ENCODE measurements at places on chromosomes 5 and 9.
A peak's percentile ranks its signal among the peaks of the same experiment; 100 is the strongest.

DNA sequence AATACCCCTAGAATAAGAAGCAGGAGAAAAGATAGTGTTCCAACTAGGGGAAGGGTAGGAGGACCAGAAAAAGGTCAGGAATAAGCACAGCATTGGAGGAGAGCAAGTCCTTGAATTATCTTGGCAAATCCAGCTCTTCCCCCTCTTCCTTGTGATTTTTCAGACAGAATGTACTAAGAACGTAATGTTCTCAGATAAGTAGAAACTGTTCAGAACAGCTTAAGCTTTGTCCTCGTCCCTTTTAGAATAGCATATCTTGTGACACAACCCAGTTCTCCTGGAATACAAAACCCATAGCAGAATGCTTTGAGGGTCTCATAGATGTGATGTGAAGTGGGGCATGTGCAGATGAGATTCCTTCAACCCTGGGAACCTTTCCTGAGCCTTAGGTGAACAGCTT lies 97.4 kb downstream of the EMB start:
- DNase-seq: no peak

- DNase-seq: peak; percentile 62
Measured at GRCh38 chr5:16673241-16674201, 56.7 kb upstream of the RETREG1 start.

DNA sequence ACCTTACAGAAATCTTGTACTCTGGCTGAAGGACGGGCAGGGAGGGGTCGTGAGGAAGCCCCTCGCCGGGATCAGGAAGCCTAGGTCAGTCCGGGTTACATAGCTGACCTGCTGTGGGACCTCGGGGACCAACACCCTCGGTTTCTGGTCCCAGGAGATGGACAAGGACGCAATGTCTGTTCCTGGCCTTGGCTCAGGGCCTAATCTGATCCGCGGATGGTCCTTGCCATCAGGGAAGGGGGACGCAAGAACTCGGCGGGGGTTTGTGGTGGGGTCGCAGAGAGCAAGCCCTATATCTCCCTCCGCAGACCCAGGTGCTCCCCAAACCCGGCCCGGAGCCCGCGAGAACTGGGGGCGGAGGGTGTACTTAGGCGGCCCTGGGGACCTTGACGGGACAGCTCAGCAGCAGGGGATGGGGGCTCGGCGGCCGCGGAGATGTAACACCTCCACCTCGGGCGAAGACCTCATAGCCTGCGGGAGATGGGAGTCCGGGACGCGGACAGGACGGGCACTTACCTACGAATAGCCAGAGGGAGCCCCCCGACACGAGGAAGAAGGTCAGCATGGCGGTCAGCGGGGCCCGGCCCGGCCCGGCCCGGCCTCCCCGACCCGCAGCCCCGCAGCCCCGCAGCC lies 353 bp downstream of the ACSL6 start:
- DNase-seq: no peak

- DNase-seq: no peak
Measured at GRCh38 chr5:127425037-127425436, 92.4 kb upstream of the PRRC1 start.

DNA sequence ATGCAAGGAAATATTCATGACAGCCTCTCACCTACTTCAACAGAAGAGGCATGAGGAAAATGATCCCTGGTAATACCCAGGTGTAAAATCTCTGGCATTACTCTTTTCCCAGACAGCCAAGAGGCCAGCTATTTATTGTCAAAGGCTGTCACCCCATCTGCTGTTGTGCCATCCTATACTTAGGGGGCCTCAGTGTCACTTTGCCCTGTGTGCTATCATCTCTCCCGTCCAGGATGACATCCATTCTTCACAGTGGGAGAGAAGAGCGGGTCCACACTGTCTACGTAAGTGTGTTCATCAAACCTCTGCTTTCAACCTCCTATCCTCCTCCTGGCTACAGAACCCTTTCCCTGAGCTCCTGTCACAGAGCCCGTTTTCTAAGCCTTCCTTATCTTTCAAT lies 82.6 kb downstream of the MYO10 start:
- no peak for DNase-seq

GRCh38 chr9:130390986-130391385 lies 53.8 kb upstream of the ASS1 start:
- DNase-seq: no peak
